ENCODE measurements at places on chromosomes 12 and 14.

DNA sequence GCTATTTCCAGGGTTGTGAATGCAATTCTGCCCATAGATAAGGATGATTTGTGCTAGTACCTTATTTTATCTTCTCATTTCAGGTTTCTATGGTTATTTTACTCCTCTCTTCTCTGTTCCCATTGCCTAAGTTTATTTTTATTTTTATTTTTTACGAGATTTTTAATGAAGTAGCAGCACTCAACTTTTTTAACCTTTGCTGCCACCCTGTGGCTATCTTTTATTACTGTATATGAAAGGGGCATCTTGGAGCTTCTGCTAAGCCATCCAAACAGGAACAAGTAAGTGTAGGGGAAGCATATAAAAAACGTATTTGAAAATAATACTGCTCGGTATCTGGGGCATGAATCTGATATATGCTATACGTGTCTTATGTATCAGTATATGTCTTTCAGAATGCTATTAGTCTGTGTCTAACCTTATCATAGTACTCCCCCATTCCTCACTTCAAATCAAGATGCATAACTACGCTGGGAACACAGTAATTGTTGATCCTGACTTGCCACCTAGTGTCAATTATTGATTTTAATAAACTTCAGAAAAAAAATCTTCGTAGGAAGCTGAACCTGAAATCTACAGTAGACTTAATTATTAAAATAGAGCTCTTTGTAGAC is 60.3 kb downstream of the KLRG1 start:
- no peak for DNase-seq

DNA sequence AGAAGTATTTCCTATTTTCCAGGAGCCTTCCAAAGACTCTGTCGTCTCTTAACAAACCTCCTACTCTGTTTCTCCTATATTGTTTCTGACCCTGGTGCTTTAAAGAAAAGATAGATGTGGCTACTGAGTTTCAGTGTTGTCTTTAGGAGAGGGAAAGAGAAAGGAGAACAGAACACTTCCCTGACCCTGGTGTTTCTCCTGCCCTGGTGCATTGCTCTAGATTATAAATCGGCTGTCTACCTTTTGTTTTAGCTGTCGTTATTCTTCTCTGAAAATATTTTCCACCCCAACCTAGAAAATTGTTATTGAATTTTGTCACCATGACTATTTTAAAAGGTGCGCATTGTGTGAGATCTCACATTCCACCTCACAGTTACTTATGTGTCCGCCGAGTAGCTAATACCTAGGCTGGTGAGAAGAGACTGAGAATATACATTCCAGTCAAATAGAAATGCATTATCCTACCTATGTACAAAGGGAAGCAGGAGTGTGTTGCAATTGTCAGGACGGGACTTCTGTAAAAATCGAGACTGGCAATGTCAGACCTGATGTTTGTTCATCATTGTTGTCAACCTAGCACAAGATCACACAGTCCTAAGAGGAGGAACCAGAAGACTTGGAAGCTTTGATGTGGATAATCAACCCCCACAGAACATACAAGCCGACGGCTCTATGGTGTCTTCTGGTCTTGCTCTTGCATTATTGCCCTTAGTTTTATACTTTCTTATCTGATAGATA is 108.7 kb upstream of the SLC38A4 start:
- no peak for DNase-seq

DNA sequence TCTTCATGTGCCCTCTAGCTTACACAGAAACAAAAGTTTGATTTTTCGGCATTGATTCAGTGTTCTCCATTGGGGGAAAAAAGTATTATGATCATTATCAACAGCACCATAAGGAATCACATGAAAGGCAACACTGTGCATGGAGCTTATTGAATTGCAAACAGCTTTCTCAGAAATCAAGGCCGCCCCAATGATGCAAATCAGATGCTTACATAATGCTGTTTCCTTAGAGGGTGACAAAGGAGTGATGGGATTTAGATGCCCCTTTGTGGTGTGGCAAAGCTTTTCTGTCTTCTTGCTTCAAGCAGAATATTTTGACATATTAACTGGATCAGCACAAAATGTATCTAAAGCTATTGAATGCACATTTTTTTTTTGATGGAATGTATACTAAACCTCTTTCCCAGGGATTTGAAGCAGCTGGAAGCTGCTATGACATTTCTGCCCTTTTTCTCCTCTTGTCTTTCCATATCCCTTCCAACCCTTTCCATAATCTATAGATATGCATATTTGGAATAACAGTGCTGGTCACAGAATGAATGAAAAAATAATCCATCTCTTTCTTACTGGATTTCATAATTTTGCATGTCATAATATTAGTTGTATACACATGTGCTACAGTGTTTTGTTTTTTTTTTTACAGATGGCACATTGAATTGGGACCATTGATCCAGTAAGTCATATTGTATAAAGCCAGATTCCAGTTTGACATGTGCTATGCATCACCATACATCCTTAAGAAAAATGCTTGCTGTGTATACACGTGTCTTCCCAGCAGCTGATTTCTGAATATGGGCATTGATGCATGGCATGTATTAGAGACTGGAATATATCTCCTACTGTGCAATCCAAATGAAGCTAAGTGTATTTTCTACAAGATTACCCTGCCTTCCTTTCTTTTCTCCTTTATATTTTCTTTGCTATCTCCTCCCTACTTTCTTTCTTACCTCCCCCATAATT is 259.7 kb upstream of the DCN start:
- no peak for DNase-seq

DNA sequence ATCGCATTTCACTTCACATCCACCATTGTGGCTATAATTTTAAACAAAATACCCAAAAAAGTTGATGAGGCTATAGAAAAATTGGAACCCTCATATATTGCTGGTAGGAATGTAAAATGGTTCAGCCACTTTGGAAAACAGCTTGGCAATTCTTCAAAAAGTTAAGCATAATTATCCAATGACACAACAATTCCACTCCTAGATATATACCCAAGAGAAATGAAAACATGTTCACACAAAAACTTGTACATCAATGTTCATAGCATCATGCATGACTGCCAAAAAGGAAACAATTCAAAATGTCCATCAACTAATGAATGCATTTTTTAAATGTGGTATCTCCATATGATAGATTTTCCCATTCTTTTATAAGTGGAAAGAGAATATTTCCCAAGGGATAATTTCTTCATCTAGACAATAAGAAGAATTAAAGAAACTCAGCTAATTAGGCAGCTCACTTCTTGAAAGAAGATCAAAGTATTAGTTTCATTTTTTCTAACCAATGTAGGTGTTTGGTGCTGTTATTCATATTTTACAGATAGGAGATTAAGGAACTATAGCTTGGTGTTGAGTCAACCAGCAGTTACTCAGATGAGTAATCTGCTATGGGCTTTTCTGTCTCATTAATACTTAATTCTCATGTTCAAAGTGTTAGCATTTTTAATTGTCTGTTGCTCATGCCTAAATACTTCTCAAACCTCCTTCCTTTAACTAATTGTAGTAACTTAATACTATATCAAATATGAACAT is 32.8 kb downstream of the YEATS4 start:
- DNase-seq, result no peak

DNA sequence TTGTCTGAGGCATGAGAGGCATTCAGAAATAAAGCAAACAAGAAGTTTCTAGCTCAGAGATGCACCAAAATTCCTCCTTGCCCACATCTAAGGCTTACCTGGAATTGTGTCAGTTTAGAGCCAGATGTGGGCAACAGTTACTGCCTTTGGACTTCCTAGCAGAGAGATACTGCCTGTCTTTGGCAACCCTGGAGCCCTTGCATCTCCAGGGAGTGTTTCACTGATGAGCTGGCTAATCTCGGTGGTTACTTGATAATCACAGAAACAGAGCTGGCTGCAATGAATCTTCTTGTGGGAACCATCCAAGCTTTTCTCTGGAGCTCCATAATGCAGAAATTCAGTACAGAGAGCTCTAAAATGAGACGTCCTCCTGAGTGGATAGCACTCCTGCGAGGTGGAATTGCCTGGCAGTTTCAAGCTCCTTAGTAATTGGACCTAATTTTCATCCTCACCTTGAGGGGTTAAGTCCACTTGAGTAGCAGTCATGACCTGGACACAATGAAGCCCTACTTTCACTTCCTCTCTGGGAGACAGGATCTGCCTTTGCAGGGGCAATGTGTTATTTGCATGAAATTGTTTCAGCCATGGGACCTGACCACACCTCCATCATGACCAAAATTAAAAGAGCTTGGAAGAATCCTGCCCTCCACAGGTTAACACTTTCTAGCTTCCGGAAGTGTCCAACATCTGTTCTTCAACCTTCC is 108.8 kb upstream of the ARHGAP5 start:
- no peak for DNase-seq
